MG63 (cell line): ENCODE measurements at places on chromosomes 6 and 20. TPM values are rescaled to one million over a fixed set of nuclear protein-coding genes. Genes with fewer than 3 reads are reported as not detected.

DNA sequence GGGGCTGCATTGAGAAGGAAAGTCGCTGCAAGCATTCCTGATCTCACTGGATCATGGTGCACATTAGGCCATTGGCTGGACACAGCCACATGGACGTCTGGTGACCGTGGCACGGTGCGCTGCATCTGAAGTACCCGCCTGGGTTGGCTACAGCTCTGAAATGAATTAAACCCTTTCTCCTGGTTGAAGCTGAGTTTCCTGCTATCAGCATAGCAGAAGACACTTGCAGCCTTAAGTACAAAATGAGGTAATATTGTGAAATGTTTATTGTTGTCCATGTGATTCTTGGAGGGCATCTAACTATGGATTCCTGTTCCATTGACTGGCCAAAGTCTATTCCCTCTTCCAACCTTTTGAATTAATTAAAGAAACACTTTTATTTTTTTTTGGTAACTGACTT lies 89.8 kb upstream of the ADTRP start:
- DNase-seq, result no peak

GRCh38 chr6:118739696-118740353 lies 88.4 kb upstream of the CEP85L start:
- DNase-seq, result no peak

DNA sequence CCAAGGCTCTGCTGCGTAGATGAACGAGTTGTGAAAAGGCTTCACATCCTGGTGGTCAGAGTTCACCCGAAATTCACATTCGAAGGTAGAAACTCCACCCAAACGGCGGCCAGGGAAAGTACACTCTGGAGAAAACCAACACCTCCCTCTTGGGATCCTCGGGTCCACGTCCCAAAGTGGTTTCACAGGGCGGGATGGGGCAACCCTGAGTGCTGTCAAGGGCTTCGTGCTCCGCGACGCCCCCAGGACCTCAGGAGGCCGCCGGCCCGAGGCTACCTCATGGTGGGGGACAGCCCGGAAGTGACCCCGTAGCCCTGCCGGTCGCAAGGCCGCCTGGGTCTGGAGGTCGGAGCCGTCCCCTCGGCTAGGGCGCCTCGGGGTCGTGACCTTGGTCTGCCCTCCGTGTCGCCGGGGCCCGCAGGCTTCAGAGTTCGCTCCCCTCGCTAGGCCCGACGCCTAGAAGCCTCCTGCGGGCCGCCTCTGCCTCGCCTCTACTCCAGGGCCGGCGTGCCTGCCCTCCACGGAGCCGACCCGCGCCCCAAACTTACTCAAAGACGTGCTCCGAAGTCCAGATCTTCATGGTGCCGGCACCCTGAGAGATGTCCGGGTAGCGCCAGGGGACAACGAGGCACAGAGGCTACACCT lies at the start of gene PRELID3B:
Gene PRELID3B, minus strand, starts transcription at position 636 of the 645 bp plus-strand sequence. Its CDS starts 56 bp downstream, at position 580.
- no peak for DNase-seq

DNA sequence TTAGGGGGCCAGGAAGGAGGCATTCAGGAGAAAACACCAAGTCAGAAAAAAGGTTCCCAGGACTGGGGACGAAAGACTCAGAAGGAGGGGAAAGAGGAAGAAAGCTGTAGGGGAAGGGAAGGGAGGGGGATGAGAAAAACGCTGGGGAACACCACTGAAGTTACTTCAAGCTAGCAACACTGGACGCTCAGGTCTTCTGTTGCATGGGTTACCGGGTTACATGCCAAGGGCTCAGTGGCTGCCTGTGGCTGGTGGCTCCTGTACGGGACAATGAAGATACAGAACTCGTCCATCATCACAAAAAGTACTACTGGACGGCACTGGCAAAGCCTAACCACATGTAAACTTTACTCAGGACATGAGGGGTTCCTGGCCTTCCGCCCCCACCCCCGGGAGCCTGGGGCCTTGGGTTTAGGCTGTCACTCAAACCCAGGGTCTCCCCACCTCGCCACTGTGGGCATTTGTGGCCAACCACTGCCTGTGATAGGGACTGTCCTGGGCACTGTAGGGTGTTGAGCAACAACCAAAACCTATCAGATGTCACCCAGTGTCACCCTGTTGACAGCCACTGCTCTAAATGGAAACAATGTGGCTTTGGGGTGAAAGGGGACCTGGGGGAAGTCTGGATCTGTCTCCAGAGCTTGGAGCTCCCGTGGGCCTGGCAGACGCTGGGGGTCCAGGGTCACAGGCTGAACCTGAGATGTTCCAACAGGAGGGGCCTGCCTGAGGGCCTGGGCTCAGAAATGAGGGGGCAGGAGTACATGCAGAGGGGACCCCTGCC lies 40.3 kb upstream of the CD93 start:
- no peak for DNase-seq

DNA sequence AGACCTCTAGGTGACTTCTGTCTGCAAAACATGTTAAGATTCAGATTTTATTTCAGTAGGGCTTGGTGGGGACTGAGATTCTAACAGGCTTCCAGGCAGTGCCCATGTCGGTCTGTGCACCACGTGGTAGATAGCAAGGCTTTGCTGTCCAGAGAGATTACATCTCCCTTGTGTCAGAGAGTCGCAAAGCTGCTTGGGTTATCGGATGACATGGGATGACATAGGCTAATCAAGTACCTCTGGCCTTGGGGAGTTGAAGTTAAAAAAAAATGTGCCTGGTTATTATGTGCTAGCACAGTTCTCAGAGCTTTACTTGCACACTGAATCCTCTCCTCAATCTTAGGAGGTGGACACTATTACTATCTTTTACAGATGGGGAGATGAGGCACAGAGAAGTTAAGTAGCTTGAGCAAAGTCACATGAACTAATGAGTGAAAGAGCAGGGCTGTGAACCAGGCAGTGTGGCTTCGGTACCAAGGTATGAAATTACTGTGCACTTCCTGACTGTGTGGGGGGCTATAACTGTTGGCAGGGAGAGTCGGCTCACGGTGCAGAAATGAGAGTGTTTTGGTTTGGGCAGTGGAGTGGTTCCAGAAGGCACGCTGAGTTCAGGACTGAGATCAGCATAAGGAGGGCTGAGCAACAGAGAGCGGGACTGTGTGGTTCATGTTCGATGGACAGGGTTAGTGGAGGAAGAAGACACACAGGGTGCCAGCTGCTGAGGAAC lies 41.1 kb downstream of the FARS2 start:
- no peak for DNase-seq

DNA sequence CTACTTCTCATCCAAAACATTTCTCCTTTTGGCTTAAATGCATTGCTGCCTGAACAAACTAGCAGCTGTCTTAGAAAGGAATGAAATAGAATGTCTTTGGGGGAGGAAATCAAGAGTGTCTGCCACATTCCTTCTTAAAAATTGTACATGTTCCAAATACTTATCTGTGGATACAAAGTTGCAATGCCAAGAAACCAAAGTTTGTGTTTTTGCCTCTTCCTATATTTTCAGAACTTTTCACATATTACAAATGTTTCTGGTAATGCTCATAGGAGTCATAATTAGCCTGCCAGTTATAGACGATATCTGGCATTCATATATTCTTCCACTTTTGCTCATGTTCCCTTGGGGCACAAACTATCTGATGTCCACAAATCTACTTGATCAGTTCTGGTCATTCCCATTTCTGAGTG lies 165.5 kb upstream of the BMP5 start:
- DNase-seq, result no peak

DNA sequence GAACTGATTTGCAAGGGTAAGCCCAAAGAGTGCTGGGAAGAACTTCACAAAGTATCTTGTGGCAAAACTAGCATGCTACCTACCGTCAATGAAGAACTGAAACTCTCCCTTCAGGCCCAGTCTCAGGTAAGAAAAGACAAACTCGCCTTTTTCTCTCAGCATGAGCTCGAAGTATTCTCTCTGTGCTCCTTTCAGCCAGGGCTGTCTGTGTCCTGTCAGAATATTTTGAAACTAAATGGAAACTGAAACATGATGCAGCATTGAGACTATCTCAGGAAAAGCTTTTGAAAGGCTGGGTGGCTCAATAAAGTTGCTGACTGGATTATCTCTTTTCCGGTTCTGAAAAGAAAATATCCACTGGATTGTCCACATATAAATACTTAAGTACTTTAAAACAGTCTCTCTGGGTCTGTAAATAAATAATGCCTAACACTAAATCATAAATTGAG lies 696 bp downstream of the CALHM5 start:
- DNase-seq, result no peak

- no peak for DNase-seq
Measured at GRCh38 chr20:61766921-61767610, 298.6 kb downstream of the TAF4 start.

DNA sequence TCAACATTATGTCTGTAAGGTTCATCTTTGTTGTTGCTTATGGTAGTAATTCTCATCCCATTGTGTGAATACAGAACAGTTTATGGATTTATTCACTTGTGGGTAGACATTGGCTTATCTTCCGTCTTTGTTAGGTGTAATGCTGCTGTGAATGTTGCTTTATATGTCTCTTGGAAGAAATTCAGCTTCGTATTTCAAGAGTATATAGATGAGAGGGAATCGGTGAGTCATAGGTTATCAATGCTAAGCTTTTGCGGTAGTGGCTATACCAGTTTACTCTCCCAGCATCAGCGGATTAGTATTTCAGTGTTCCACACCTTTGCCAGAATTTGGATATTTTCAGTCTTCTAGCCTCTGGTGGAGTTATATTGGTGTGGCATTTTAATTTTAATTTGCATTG lies 77.8 kb downstream of the ZFAND3 start:
- no peak for DNase-seq

DNA sequence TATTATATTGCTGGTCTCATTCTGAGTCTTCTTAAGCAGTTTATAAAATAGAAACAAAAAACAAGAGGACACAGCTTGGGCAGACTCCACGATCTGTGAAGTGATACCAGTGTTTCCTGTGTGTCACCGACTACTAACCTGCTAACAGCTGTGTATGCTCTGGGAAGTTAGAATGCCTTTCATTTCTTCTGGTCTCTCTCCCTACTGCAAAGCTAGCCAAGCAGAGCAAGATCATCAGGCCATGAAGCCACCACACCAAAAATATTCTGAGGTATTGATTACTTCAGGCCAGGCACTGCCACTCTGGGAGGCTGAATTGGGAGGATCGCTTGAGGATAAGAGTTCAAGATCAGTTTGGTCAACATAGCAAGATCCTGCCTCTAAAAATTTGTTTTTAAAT lies 46.9 kb upstream of the SMIM29 start:
- no peak for DNase-seq

DNA sequence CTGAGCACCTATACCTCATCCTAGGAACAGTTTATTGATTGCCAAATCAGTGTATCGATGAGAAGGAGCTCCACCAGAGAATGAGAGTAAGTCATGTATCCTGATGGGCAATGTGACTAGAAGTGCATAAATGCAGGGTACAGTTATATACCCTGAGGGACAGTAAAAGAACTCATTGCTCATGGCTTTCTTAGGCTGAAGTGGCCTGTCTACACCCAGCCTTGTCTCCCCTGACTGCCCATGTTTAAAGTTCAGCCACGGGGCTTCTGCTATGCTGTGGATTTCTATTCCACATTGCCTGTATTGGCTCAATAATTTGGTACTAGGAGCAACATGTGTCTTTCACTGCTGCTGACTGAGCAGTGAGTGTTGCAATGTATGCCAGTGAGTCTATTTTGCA lies 400.4 kb upstream of the IMPG1 start:
- DNase-seq, result no peak

DNA sequence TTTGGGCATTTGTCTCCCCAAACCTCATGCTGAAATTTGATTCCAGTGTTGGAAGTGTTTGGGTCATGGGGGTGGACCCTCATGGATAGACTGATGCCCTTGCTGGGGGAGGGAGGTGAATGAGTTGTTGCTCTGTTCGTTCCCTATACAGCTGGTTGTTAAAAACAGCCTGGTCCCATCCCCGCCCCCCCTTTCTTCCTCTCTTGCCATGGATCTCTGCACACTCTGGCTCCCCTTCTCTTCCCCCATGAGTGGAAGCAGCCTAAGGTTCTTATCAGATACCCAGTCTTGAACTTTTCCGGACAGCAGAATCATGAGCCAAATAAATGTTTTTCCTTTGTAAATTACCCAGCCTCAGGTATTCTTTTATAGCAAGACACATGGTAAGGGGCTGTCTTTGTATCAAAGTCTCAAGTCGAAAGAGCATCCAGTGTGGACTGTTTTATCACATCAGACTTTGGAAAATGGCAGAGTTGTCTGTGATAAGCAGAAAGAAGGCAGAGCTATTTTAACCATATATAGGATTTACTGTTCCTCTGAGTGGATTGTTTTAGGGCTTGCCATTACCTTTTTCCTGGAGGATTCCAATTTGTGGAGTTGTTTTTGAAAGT lies 31.2 kb downstream of the SLC9A8 start:
- no peak for DNase-seq

The SPATA2 gene
- 0.56 and 0.72 TPM in 2 replicates for total RNA-seq

The HLA-DQA1 gene
- not detected in 2 replicates for total RNA-seq

The TRIM31 gene
- total RNA-seq, result not detected in 2 replicates

The PPP1R3G gene
- total RNA-seq, result 0.16 TPM in 1 of 2 replicates, not detected in the other

The BFSP1 gene
- total RNA-seq, result 0.99 and 2.3 TPM in 2 replicates

The SLC22A2 gene
- not detected in 2 replicates for total RNA-seq

The RIMS1 gene
- total RNA-seq, result 9.6 and 17.4 TPM in 2 replicates

The ZBTB46 gene
- 5.5 and 15.9 TPM in 2 replicates for total RNA-seq

The SCUBE3 gene
- 2.5 and 4.2 TPM in 2 replicates for total RNA-seq

The C4A gene
- 0.26 TPM in 1 of 2 replicates, not detected in the other for total RNA-seq
